T-helper 1 cell (primary cell): ENCODE measurements at places on chromosomes 11 and 22.

DNA sequence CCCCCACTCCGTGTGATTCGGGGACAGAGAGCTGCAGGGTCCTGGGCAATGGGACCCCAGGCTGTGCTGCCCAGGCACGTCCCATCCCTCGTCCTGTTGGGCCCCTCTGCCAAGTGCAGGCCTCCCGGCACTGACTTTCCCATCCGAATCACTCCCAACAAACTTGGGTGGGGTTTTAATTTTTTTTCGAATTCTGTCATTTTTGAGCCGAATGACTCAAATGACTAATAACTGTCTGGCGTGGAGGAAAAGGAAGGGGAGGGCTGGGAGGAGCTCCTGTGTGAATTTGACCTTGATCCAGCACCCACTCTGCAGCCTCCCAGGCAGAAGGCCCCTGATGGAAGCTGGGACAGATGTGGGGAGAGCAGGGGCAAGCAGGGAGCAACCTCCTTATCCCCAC is 1173.2 kb downstream of the BRD1 start:
- DNase-seq: no peak

- no peak for DNase-seq
Observed at GRCh38 chr11:76839311-76839710, 21.4 kb upstream of the ACER3 start.

DNA sequence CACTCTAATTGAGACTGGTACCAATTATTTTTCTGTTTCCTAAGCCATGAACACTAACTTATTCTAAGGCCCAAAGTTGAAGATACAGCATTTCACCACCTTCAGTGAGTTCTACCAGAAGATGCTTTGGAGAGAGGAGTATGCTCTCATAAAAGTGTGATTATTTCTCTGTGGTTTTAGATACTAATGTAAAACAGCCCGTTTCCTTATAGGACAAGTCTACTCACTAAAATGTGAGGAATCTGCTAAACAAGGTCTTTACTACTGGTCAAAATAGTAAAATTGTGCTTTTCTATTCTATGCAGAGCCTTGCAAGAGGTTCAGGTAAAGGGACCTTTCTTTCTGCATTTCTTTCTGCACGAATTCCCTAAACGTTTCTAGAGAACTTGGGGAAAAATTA is 2.4 kb downstream of the LGR4 start:
- no peak for DNase-seq

DNA sequence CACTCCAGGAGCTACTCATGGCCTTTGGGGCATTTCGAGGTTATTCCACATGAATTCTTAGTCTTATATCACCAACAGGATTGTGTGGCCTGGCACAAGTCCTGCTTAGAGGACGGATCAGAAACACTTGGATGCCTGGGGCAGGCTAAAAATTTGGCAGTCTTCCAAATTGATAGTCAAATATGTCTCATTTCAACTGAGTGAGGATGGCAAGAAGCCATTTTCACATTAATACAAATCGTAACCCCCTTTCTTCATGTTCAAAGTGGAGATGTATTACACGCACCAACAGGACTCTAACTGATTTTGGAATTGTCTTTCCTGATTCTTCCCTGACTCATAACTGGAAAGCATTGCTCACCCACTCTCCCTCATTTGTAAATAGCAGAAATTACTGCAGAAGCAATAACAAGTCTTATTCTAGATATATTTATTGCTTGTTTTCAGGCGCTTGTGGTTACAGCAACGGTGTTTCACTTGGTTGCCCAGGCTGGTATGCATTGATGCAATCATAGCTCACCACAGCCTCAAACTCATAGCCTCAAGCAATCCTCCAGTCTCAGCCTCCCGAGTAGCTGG is 10.3 kb upstream of the CCDC86 start:
- DNase-seq: no peak

DNA sequence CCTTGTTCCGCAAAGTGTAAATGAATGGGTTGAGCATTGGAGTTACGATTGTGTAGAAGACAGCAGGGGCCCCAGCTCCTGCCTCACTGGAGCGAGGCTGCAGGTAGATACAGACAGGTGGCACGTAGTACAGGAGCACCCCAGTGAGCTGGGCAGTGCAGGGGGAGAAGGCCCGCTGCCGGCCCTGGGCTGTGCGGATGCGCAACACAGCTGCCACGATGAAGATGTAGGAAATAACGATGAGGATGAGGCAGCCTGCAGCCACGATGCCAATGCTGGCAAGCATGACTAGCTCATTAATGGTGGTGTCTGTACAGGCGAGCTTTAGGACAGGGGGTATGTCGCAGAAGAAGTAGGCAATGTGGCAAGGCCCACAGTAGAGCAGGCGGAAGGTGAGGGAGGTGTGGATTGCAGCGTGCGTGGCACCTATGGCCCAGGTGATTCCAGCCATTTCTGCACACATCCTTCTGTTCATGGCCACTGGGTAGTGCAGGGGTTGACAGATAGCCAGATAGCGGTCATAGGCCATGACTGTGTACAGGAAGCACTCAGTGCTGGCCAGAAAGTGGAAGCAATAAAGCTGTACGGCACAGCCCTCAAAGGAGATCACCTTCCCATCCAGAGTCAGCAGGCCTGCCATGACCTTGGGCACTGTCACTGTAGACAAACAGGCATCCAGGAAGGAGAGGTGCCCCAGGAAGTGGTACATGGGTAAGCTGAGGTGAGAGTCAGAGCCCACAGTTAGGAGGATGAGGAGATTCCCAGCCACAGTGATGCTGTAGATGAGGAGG is 616 bp downstream of the OR10S1 start:
- no peak for DNase-seq

DNA sequence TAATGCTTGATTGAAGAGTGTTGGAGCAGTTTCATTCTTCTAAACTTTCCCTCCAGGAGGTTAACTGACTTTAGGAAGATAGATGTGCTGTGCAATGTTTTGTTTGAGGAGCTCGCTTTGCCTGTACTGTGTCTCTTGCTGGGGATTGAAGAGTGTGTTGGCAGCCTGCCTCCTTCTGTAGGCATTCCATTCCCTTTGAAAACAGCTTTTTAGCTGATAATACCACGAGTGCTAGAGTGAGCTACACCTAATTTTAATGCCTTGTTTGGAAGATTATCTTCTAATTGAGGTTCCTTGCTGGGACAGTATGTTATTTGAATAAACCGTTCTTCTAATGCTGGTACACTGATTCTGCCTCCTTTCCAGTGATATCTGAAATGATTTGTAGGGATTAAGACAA is 7.2 kb downstream of the DDX10 start:
- DNase-seq: no peak

DNA sequence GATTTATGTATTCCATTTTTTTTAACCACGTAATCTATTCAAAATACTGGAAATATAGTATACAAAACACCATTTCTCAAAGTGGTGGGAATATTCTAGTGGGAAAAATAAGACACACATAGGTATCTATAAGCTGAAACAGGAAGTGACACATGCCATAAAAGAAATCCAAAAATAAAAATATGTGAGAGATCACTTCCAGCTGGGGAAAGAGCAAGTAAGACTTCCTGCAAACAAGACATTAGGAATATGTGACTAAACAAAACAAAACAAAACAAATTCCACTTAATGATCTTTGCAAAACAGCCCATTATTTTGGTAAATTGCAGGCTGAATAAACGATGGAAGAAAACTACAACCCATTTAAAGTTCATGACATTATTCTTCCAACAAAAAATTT is 107.3 kb upstream of the CEP126 start:
- DNase-seq: no peak

- no peak for DNase-seq
Observed at GRCh38 chr22:23780146-23780748, 6.5 kb upstream of the SMARCB1 start.

- DNase-seq: no peak
Observed at GRCh38 chr11:126100716-126101115, 38.0 kb upstream of the CDON start.

- peak; percentile 49 for DNase-seq
Observed at GRCh38 chr11:57349491-57350274, 11.5 kb downstream of the P2RX3 start.

GRCh38 chr11:59510941-59511589 is at the start of gene OR4D9:
Gene OR4D9 (plus strand): TSS chr11:59511539. CDS start chr11:59514913, 3,374 bp downstream.
- no peak for DNase-seq

DNA sequence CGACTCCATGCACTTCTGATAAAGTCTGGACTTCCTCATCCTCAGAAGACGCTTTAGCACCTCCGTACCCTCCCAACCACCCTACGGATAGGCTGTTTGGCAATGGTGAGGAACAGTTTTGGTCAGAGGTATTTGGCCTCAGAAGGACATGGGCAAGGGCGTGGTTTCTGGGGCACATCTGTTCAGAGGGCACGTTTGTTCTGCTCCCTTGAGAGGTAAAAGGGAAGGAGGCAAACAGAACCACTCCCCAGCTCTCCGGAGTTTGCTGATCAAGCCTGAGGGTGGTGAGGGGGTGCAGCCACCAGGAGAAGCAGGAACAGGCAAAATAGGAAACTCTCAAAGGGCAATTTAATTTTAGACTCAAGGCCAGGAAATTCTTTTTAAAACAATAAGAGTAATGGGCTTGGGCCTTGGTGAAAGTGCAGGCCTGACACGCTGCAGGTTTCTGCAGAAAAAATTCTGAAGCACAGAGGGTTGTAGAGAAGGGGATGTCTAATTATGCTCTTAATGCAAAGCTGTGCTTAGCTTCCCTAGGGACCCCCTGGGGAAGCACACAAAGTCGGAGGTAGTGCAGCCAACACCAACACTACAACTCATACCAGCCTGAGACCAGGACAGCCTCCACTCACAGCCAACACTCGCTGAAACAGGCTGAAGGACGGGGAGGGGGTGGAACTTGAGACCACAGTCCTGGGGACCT is 23.3 kb downstream of the ETS1 start:
- DNase-seq: no peak

- DNase-seq: no peak
Observed at GRCh38 chr11:69171476-69172240, 15.9 kb downstream of the SMIM38 start.

GRCh38 chr11:20372081-20372626 is 8.6 kb downstream of the HTATIP2 start:
- DNase-seq: no peak

- peak; percentile 34 for DNase-seq
Observed at GRCh38 chr11:61061081-61061826, 41.0 kb upstream of the CD5 start.

GRCh38 chr11:62680825-62681240 is 2.0 kb upstream of the UBXN1 start:
- no peak for DNase-seq

DNA sequence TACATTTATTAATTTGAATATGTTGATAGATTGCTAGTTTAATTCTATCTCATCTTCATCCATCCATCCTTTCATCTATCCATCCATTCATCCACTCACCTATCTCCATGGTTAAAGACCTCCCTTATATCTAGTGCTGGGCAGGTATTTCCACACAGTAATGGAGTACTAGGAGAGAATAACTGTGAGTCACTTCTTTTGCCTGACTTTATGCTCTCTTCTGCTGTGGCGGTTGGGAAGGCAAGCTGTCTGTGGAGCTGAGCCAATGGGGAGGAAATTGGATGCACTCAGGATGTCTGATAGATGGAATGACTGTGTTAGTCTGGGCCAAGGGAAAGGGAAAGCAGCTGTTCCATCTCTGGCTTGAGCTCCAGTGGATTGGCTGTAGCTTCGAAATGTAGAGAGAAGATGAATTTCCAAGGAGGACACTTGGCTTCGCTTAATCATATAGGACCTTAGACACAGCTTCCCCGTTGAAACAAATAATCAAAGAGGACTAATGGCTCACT is 60.3 kb downstream of the NELL1 start:
- DNase-seq: no peak

DNA sequence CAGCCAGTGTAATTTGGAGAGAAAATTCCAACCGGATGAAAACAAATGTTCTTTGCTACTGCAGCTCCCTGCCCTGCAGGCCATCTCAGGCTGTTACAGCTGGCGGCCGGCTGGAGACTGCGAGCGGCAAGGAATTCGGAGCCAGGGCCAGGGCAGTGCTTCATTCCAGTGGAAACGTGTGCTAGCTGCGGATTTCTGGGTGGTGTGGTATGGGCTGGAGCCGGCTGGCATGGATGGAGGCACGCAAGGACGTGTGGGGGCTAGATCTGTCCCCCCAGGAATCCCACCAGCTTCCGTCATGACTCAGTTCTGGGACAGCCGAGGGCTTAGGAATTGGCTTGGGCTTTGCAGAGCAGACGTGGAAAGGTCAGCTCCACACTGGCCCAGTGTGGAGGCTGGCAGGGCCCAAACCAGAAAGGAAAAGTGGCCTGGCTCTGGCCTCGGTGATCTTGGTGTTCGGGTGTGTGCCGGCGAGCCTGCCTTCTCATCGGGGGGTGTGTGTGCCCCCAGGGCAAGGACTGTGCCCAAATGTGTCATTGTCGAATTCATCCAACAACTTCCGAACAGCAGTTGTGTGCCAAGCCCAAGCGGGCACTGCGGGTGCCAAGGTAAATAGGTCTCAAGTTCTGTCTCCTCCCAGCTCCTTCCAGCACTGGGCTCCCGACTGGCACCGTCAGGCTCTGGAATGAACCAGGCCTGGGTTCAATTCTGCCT is 48.1 kb upstream of the SHISAL1 start:
- DNase-seq: no peak

- DNase-seq: no peak
Observed at GRCh38 chr11:76596652-76597051, 73.9 kb downstream of the LRRC32 start.

GRCh38 chr11:58757439-58757838 is 25.7 kb upstream of the GLYAT start:
- DNase-seq: no peak

DNA sequence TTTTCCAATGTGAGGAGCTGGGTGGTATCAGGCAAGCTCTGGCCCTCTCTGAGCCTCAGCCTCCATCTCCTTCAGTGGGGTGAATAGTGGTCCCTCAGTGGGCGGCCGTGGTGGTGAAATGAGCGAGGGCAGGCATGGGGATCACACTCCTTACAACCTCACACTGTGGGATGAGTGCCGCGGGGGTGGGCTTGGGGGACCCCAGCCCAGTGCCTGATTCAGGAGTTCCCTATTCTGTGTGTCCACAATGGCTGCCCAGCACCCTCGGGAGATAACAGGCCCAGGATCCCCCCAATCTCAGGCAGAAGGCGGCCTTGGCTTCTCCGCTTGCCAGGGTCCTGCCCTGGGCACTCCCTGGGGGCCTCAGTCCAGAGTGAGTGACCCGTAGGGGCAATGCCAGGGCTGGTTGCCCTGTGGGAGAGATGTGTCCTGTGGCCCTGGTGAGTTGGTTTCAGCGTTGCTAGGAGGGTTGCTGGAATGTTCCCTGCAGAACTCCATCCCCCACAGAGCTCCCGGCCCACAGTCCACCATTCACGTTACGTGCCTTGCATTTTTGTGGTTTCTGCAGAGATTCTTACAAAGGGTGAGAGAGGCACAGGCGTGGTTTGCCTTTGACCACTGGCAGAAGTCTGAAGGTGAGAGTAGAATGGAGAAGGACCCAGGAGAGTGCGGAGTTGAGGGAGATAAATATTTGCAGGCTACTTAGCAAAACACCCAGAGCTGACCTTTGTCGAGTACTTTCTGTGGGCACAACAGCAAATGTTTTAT is 2.9 kb downstream of the ALDH3B1 start:
- no peak for DNase-seq

- no peak for DNase-seq
Observed at GRCh38 chr11:43738600-43739409, 58.3 kb downstream of the HSD17B12 start.

GRCh38 chr11:65445101-65445603 is 22.6 kb downstream of the NEAT1 start:
- DNase-seq: no peak
